ENCODE measurements at places on chromosomes 1 and 21.

DNA sequence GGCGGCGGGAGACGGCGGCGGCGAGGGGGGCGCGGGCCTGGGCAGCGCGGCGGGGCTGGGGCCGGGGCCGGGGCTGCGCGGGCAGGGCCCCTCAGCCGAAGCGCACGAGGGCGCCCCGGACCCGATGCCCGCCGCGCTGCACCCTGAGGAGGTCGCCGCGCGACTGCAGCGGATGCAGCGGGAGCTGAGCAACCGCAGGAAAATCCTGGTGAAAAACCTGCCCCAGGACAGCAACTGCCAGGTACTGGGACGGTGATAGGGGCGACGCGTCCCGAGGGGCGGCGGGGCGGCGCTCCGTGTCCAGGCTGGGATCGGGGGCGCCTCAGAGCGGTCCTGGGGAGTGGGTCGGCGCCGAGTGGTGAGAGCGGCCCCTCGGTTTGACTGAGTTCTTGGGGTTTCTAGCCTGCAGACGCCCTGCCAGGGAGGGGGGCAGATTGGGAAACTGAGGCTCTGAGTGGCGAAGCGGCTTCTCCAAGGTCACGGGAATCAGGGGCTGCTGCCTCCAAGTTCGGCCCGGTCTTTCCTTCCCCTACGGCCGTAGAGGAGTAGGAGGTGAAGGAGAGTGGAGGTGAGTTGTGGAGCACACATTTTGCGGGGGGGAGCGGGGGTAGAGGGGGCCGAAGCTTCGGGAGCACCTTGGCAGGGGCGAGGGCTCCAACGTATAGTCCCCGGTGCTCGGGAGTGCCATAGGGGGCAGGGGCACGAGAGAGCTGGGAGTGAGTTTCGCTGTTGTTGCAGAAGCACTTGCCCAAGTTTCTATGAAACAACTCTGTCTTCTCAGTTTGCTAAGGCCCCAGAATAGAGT, 508 bp downstream of the RAVER2 start:
- DNase-seq = peak; percentile 28

DNA sequence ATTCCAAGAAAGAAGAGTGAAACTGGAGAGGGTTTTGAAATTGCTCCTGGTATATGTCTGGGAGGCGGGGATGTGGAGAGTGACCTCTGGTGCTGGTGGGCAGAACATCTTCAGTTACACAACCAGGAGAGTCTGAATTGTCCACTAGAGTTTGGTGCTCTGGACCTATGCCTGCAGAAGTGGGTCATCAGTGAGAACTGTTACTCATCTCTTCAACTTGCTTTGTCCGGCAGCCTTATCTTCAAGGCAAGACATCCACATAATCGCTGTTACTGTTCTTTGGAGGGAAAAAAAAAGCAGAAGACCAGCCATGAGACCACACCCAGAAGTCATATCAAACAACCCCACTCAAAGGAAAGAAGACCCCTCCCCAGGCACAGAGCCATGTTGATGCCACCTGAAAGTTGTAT, 14.9 kb downstream of the SH2D1B start:
- DNase-seq = no peak

GRCh38 chr1:225950905-225951497, 10.0 kb upstream of the LEFTY2 start:
- DNase-seq = peak; percentile 12

DNA sequence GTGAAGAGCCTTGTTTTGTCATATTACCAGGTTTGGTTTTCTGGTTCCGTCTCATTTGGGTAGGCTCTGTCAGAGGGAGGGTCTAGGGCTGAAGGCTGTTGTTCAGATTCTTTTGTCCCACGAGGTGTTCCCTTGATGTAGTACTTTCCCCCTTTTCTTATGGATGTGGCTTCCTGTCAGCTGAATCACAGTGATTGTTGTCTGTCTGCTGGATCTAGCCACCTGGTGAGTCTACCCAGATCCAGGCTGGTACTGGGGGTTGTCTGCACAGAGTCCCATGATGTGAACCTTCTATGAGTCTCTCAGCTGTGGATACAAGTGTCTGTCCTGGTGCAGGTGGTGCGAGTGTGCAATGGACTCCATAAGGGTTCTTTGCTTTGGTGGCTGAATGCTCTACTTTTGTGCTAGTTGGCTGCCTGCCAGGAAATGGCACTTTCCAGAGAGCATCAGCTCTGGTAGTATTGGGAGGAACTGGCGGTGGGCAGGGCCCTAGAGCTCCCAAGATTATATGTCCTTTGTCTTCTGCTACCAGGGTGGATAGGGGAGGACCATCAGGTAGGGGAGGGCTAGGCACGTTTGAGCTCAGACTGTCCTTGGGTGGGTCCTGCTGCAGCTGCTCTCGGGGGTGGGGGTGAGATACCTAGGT, 246.0 kb downstream of the RYR2 start:
- DNase-seq = no peak

- no peak for DNase-seq
Measured at GRCh38 chr1:181397845-181398244, 85.5 kb upstream of the CACNA1E start.

GRCh38 chr1:3156936-3157335, 87.9 kb downstream of the PRDM16 start:
- no peak for DNase-seq

DNA sequence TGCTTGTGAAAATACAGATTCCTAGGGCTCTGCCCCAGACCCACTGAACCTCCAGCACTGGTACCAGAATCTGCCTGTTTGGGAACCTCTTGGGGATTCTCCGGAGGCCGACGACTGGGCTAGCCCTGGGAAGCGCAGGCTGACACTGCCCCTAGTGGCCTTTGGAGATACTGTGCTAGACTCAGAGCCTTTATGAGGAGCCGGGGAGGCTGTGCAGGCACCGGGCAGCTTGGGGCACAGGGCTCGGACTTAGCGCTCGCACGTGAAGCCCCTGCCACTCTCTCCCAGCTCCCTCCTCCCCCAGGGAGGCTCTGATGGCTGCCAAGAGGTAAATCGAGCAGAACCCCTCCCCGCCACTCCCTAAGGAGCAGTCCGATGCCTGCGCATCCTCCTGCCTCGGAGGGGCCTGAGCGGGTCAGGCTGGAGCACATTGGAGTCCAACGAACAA, 144.6 kb upstream of the TNR start:
- DNase-seq = peak; percentile 45
